Activated CD8-positive, alpha-beta memory T cell treated with anti-CD3 and anti-CD28 coated beads, Interleukin-2, amount 50 U/mL, for 48 hours (primary cell): ENCODE measurements at places on chromosomes 7 and 10.

DNA sequence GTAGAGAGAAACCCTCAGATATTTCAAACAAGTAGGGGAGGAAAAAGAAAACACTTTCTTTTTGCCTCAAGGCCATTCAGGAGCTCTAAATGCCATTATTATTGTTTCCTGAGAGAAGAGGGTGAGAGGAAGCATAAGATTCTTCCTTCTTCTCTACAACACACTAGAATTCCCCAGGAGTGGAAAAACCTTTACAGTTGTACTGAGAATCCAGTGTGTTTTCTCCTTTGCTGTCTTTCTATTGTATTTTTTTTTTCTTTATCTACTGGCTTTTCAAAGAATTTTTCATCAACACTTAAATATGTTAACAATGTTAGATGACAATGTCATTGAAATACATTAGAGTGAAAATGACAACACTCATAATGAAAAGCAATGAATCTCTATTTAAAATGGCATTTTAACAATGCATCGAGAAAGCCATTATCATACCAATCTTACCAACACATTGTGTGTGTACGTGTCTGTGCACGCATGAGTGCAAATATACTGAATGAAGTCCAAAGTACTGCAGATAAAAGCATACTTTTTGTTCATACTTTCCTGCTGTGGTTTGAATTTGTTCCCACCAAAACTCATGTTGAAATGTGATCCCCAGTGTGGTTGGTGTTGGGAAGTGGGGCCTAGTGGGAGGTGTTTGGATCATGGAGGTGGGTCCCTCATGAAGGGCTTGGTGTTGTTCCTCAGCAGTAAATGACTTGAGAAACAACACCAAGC, 24.2 kb upstream of the MACC1 start:
- no peak for DNase-seq

- no peak for DNase-seq
Measured at GRCh38 chr7:96017877-96018276, 245.5 kb downstream of the DYNC1I1 start.

DNA sequence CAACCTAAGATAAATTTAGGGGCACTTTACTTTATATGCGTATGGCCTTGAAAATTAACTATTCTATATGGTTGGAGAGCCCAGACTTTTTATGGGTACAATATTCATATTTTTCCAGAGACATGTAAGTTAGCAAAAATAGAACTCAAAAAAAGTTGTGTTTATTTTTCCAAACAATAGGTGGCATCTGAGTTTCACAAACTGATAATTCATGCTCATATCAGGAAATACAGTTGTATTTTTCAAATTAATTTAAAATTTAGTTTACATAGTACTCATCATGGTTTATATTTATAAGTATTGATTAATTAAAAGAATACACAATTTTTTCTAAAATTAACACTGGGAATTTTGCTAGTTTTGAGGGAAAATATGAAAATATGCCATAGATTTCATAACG, 34.6 kb downstream of the ANKRD7 start:
- no peak for DNase-seq

DNA sequence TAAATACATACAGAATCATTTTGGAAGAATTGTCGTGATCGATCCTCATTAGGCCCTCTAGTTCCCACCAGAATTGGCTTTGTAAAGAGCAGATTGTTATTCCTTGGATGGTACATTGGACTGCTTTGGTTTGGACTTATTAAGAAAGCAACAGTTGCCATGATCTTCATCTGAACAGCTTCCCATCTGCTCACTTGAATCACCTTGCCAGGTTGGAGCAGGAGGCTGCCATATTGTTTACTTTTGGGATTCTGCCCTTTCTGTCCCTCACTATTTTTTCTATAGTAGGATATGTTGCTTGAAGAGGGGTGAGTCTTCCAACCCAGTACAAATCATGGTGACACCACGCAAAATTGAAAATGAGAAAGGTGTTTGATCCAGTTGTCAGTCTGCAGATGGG, 199.6 kb downstream of the TCF7L2 start:
- DNase-seq: no peak

- no peak for DNase-seq
Measured at GRCh38 chr10:47160967-47161366, 139.0 kb upstream of the GDF10 start.

DNA sequence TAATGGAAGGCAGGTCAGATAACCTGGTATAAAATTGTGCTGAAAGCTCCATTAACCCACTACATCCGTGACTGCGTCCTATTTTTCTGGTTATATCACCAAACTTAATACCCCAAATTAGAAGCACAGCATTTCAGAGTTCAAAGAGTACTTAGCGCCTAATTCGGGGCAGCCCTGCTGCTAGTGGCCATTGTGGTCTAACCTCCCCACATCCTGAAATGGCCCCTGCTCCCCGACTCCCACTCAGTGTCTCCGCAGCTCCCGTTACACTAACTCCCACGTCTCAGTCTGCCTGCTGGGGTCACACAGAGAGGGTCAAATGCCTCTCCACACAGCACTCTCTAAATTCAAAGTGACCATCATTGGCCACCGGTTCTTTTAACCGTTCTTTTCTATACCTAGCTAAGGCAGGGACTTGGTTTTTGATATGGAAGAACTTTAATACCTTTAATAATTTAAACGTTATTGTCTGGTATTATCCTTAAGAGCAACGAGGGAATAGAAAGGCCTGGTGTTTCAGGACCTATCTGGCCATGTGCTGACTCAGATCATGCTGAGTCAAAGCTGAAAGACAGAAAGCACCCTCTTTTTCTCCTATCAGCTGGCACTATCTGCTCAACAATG, 117.1 kb downstream of the KMT2E start:
- DNase-seq: no peak

- DNase-seq: no peak
Measured at GRCh38 chr7:99267841-99268576, 4.6 kb upstream of the MYH16 start.

DNA sequence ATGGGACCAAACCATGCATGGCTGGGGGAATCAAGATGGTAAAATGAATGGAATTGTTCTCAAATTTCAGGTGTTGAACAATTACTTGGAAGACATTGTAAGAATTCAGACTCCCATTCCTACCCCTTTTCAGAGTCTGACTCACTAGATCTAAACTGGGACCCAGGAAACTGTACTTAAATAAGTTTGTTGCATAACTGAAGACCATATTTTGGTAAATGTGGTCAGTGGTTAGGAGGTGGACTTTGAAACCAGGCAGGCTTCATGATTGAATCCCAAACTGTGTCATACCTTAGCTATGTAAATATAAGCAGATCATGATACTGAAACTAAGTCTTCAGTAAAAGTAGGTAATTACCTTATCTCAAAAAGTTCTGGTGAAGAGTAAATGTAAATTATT, 41.7 kb downstream of the ZWINT start:
- DNase-seq: no peak

DNA sequence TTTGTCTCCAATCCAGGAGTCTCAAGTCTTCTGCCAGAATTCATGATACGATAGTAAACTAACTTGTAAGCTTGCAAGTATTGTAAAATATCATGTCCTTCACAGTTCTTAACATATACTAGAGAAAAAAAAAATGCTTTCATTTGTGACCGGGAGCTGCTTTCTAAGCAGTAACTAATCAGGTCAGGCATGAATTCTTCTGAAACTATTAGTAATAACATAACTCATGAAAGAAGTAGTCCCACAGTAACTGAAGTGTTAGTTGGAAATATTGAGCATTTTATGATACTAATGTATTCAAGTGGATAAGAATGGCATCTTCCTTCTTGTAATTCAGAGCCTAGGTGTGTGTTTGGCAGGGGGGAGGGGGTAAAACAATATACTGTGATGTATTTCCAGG, 665.6 kb downstream of the DNAJB9 start:
- DNase-seq: no peak

DNA sequence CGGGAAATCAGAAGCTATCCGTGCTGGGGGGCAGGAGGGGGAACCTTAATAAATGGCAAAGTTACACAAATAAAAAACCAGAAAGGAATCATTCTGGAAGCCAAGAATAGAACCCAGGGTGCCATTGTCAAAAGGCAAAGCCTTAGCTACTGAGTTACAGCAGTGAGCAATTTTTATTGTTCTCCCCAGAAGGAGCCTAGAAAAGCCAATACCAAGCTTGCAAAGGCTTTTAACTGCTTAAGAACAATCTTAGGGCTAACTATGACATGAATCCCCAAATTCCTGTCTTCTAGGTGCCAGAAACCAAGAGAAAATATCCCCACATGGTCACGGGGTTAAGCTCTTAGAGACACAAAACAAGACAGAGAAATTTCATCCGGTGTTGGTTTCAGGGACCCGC, 482.7 kb downstream of the CCSER2 start:
- DNase-seq: no peak

- DNase-seq: no peak
Measured at GRCh38 chr7:964401-965231, 10.1 kb upstream of the ADAP1 start.

DNA sequence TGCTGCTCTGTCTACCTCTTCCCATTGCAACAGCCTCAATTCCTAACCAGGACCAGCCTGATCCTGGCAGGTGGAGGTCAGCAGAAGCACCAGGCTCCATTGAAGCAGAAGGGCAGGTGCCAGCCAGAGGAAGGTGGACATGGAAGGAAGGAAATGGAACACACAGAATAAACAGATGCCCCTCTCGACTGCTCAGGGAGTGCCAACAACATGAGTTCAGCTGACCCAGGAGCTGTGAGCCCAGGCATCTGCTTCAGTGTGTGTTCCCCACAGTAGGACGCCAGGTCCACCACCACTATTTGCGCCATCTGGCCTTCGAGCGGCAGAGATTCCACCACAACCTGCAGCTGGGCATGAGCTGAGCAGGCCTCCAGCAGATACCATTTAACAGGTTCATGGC, 56.7 kb downstream of the GPAM start:
- no peak for DNase-seq

GRCh38 chr10:125783408-125783807, 7.8 kb upstream of the MMP21 start:
- DNase-seq: no peak

GRCh38 chr7:158694650-158695049, 10.0 kb downstream of the NCAPG2 start:
- DNase-seq: no peak

GRCh38 chr10:35706959-35707358, 64.9 kb upstream of the FZD8 start:
- no peak for DNase-seq

DNA sequence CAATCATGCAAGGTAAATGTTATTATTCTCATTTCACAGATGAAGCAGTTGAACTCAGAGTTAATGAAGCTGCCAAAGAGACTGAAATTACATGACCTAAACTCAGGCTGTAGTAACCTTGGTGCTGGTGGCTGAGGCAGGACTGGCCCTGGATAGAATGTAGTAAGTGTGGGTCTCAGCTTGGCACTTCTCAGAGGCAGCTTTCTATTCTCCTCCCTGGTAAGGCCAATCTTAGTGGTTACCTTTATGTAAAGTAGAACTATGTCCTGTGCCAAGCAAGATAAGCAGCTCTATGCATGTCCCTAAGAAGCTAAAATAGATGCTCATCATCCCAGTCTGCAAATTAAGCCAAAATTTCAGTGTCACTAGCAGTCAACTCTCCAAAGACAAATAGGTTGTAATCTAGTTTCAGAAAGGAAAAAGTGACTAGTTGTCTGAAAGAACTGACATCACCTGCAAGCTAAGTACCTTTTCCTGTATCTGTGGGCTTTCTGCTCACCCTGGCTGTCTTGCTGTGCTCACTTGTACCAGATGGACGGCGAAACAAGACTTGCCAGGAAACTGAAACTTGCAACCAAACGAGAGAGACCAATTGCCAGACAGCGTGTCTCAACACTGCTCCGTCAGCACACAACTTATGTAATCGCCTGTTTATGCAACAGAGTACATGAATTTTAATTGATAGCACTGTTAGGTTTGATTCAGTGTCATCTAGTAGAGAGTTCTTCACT, 43.7 kb downstream of the CH25H start:
- DNase-seq: peak; percentile 65
